ENCODE measurements at places on chromosomes 3 and 15.

DNA sequence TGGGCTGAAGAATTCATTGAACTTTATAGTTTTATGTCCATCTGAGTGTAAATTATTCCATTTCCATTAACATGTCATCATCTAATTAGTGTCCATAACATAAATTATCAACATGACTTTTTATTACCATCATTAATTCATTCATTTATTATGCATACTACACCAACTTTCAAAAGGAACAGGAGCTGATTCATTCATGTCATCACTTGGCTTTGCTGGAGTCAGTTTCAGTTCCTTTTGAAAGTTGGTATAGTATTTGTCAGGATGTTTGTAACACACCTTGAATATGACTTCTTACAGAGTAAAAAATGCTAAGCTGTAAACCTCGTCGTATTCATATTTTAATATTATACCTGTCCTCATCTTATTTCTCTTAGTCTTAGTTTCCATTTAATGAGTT, 298.0 kb upstream of the RBMS3 start:
- DNase-seq, result no peak

DNA sequence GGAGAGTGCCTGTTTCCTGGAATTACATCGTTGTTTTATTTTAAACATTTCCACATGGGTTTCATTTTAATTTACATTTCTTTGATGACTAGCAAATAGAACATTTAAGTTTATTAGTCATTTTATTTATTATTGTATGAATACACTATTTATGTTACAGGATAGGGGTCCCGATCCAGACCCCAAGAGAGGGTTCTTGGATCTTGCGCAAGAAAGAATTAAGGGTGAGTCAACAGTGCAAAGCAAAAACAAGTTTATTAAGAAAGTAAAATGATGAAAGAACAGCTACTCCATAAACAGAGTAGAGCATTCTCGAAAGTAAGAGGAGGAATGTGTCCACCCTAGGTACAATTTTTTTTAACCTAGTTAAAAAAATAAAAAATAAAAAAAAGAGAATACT, 539.5 kb downstream of the NAALADL2 start:
- no peak for DNase-seq

GRCh38 chr3:94305835-94306611, 243.2 kb downstream of the NSUN3 start:
- no peak for DNase-seq

DNA sequence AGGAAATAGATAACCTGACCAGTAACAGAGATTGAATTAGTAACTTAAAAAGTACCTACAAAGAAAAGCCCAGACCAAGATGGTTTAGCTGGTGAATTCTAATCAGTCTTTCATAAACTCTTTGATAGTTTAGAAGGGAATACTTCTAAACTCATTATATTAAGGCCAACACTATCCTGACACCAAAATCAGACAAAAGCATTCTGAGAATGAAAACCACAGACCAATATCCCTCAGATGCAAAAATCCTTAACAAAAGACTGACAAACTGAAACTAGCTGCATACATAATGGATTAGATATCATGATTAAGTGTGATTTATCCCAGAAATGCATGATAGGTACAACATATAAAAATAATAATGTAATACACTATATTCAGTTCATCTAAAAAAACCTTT, 115.6 kb downstream of the RFX7 start:
- no peak for DNase-seq

DNA sequence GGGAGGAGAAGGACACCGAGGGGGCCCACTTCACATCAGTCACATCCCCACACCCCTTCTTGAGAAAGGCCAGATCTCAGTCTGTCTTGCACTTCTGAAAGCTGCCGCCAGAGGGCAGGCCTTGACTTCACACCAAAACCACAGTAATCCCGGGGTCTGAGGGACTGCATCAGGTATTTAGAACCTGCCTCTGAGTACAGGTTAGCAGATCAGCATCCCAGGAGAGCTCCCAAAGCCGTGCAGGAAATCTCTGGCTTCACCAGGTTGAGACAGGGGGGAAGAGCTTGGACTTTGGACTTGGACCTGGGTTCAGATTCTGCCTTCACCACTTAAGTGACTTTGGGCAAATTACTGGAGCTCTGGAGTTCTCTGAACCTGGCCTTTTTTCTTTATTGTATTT, 50.3 kb downstream of the LHFPL4 start:
- DNase-seq, result peak; percentile 54

DNA sequence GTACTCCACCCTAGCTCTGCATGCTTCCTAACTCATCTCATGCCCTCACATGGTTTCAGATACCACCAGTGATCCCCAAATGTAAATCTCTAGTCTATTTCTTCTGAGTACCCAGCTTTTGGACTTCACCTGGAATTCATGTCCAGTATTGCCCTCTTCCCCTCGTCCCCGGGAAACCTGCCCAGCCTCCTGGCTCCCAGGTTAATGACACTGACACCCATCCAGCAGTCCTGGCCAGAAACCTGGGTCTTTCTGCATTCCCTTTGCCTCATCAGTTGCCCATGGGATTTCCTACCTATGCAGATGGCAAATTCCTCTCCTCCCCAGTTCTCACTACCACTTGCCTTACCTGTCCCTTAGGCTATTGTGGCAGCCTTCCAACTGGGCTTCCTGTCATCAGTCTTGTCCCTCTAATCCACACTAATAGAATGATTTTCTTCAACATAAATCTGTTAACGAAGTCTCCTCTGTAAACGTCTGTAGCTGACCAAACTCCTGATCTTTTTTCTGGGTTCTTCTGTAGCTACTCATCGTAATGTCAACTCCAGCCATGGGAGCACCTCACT, 15.3 kb upstream of the MYLK start:
- no peak for DNase-seq

GRCh38 chr3:64921281-64922065, 233.7 kb upstream of the ADAMTS9 start:
- DNase-seq, result no peak

DNA sequence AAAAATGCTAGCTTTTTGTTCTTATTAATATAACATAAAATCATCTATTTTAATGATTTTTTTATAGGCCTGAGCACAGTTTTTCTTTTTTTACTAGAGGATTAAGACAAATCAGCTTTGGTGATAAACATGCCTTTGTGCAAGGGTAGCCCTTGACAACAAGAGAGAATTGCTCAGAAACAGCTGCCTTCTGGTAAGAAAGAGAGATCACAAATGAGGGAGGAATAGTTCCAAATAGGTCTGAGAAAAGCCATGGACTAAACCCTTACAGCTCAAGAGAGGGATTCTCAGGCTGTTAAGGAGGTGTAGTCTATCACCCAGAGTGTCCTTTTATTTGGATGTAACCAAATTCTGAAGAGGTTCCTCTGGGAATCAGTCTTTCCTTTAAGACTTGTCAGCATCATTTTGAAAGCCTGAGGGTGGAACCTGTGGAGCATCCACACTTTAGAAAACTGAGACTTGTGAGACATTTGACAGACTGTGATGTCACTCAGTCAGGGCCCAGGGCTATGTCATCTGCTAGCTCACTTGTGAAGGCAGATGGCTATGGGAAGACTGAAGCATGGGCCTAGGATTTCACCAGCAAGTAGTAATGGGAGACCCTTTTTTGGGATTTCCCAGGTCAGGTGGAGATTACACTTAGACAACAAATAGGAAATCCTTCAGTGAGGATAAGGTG, 102.9 kb upstream of the KCNAB1 start:
- DNase-seq, result no peak

DNA sequence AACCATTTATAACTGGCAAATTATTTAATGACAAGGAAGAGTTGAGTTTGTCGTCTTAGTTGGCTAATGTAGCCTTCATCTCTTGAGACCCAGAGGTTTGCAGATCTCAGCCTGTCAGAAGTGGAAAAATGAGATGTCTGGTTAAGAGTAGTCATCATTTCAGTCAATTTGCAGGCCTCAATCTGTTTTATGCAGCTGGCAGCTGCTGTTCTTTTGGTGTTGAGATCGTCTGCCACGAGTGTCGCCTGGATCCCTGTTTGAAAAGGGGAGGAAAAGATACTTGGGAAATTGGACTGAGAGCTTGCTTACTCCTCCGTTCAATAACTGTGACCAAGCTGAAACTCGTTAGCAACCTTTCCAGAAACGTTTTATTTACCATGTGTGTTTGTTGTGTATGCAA, 2.3 kb downstream of the PHLDB2 start:
- DNase-seq, result no peak

- no peak for DNase-seq
These were observed 96.5 kb downstream of the KCNAB1 start for GRCh38 chr3:156216852-156217251.

- DNase-seq, result no peak
These were observed 59.8 kb downstream of the AGTR1 start for GRCh38 chr3:148757238-148758215.

- DNase-seq, result no peak
These were observed 218.6 kb downstream of the KLF13 start for GRCh38 chr15:31545257-31545656.

DNA sequence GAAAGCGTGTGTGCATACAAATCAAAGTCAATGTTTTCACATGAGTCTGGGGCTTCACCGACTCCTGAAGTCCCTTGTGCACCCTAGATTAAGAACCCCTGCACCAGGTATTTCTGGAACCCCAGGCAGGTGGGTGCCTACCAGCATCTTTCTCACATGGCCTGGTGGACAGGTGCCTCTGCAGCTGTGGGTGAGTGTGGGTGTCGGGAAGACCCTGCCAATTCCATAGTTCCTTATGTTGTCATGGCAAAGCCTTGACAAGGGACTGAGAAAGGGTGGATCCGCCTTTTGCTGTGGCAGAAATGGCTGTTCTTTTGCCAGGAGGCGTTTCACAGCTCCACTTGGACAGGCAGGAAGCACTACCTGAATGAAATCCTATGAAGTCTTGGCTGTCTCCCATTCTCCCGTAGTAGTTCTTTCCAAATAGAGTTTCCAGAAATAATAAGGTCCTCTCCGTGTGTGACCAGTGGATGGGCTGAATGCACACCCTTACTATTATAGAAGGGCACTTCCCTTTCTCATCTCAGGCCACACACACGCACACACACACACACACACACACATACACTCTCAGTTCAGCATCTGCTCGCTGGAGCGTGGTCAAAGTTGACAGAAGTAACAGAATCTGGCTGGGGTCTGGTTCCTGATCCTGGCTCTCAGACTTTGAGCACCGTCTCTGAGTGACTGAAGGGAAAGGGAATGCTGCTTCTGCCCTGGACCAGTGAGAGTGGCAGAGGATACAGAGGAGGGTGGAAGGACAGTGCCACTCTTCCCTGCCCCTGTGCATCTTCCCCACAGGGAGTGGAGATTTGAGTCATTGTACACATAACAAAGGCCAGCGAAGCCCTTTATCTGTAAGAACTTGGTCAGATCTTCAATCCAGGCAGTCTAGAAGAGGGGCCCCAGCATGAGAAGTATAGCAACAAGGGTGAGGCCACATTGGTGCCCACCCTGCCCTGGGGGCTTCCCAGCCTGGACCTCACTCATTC, 38.7 kb downstream of the PDIA5 start:
- DNase-seq, result no peak

DNA sequence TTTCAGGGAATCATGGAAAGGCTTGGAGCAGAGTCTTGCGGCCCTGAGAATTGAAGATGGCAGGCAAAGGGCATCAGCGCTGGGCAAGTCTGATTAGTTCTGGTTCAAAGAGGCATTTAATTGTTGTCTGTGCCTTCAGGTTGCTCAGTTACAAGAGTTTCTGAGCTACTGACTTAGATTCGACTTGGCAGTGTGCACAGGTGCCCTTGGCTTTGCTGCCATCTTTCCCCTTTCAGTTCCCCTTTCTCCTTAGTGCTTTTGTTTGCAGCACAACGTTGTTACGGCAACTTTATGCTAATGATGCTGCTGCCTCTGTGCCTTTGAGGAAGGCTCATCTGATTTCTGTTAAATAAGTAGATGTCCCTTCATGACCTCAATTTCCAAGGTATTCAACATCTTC, 12.5 kb downstream of the P2RY14 start:
- no peak for DNase-seq

DNA sequence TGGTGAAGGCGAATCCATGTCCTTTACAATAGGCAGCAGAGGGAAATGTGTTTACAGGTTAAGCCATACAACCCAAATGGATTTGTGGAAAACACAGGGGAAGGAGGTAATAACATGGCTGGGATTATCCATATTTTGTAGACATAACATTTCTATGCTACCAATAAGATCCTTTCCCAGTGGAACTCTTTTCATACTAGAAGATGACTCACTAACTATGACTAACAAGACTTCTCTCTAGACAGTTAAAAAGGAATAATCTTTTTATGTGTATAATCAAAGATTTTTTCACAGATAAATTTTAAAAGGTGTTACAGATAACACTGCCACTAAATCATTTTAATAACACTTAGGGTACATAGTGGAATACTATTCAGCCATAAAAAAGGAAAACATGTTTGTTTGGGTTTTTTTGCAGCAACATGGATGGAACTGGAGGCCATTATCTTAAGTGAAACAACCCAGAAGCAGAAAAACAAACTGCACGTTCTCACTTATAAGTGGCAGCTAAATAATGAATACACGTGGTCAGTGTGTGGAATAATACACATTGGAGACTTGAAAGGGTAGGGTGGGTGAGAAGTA, 39.6 kb downstream of the VPS13C start:
- no peak for DNase-seq

DNA sequence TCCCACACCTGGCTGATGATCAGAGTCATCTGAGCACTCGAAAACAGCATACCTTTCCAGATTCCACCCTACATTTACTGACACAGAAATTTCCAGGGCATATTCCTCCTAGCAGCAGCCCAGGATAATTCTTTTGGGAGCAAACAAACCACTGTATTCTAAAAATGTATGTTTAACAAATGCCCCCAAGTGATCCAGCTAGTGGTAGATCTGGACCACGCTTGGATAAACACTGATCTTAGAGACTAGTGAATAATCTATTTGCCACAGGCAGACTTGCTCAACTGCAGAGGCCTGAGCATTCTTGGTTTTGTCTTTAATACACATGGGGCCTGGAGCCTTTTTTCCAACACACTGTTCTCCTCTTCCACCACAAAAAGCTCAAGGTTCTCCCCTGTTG, 89.6 kb downstream of the TM4SF4 start:
- DNase-seq, result no peak

- DNase-seq, result no peak
These were observed 229.6 kb downstream of the BBX start for GRCh38 chr3:107752202-107752990.

- DNase-seq, result no peak
These were observed 502 bp upstream of the TIMP4 start for GRCh38 chr3:12159227-12159601.

GRCh38 chr15:51403946-51404695, 62.7 kb downstream of the GLDN start:
- DNase-seq, result no peak

DNA sequence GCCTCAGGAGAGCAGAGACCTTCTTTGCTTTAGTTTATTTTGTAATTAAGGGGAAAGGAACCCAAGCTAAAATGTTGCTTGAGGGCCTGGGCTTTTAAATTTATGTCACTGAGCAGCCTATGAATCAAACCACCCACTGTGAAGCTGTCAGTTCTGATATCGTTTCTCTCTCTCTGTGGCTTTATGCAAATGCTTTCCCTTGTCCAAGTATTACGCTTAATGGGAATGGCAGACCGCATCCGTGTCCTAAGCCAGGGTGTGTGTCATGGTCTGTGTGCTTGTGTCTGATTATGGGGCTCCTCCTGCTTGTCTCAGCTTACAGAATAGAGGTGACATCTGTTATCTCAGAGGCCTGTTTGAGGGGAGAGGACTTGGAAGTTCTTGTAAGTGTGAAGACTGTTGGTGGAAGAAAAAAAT, 82.4 kb downstream of the EBLN2 start:
- no peak for DNase-seq

- no peak for DNase-seq
These were observed 11.4 kb upstream of the SNRPN start for GRCh38 chr15:24943361-24943760.
